ENCODE measurements at places on chromosomes 2 and 18.

GRCh38 chr2:1745171-1746023 is 1.1 kb upstream of the PXDN start:
- no peak for DNase-seq

DNA sequence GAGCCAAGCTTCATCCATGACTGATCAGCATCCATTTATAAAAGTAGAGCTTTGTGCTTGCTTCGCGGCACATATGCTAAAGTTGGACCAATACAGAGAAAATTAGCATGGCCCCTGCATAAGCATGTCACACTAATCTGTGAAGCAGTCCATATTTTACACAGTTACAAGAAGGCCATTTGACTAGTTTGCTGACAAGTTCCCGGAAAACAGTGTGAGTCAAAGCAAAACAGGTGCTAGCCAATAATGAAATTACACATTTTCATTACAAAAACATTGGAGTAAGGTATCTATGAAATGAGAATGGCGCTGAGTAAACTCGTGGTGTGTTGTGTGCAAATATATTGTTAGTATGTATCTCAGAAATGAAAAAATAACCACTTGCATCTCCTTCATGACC is 4.7 kb downstream of the ANKRD62 start:
- DNase-seq: no peak

DNA sequence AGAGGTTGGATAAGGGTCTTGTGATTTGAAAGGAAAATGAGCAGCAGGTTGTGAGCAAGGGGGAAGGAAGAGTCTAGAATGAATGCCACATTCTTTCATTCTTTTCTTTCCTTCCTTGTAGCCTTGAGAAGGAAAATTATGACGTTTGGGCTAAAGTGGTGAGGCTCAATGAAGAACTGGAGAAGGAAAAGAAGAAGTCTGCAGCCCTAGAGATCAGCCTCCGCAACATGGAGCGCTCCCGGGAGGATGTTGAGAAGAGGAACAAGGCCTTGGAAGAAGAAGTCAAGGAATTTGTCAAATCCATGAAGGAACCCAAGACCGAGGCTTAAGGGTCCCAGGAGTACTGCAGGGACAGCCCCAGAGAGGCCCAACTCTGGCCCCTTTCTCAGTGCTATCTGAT is 45.3 kb downstream of the BMP10 start:
- DNase-seq: no peak

DNA sequence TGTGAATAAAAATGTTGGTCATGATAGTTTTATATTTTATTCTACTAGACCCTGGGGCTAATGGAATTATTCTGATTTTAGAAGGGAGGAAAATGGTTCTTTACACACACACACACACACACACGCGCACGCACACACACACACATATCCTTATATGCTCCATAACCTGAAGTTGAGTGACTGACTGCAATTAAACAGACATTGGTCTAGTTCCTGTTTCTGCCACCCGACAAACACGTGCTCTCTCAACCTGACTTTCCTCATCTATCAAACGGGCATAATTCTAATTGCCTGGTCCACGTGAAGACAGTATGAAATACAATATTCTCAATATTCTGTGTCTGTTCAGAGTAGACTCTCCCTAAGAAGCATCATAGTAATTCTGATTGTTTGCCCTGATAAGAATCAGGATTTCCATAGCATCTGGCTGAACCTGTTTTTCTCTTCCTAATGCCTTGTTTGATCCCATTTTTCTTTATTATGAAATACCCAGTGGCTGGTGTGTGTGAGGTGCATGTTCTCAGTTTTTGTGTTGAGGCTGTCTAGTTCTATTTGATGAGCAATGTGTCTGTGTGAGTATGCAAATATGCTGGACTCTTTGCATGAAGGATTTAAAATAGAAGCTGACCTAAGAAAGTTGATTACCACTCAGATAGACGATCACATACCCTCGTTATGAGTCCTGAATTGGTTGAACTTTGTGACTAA is 51.0 kb downstream of the SETBP1 start:
- no peak for DNase-seq

DNA sequence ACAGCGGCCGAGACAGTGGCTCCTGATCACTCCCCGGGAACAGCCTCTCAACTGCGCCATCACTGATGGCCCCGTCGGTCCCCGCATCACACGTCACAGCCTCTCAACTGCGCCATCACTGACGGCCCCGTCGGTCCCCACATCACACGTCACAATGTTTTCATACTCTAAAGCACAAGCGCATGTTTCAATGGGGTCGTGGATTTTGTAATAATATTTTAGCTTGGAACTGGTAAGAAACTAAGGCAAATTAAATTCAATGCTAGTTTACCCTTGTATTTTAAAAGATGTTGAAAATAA is 44.2 kb upstream of the CTDP1 start:
- DNase-seq: no peak

DNA sequence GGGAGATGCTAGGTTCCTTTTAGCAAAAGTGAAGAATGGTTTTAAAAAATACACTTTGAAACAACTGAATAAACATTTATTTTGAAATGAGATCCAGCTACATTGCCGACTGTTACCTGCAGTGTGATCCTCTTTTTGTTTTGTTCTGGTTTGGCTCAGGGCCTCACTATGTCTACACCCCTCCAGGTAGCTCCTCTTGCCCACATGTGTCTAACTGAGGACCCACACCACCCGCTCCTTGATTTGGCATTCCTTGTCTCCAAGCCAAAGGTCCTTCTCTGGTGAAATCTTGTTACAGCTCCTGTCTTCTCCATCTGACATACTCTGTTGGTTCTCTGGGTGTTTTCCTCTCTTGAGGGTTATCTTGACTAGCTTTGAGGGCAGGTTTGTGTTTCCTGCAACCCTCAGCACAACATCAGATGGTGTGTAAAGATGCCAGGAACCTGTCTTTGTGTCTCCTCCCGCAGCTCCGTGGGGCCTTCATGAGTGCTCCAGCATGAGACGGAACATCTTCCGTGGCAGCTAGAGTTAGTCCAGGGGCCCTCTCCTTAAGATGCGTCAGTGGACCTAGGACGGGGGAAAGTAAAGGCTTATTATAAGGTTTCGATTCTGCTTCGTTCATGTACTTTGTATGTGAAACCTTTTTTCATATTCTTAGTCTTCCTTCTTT is 32.1 kb downstream of the MAP4K4 start:
- DNase-seq: no peak

DNA sequence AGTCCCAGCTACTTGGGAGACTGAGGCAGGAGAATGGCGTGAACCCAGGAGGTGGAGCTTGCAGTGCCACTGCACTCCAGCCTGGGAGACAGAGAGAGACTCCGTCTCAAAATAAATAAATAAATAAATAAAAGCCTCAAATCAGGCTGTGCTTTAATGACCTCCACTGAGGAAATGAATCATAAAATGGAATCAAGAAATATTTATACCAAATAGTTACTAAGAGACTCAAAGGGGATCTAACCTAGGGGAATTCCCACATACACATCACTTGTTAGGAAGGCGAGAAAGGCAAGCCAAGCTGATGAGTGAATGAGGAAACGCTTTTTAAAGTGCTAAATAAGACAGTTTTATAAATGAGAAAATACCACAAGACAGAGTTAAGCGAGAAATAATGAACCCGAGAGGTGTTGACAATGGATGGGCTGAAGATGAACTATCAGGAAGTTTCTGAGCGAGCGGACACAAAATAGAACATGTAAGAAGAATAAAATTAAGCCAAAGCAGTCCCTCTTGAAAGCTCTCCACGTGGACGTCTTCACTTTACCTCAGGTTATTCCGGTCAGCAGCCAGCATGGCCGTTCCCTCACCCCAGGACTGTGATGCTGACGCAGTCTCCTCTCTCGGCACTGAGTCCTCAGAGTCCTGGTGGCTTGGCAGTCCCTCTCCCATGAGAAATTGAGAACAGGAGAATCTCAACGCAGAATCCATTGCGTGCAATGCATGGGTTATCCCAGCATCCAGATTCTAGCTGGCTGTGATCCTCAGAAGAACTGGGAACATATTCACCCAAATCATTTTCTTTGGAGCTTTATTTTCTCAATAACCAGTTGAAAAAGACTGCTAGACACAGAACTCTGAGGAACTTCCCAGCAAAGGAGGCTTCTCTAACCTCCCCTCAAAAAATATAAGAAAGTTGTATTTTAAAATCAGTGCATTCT is 22.3 kb downstream of the PXDN start:
- peak; percentile 93 for DNase-seq

GRCh38 chr2:150076281-150076680 is 411.2 kb downstream of the RND3 start:
- DNase-seq: peak; percentile 63

- DNase-seq: peak; percentile 77
Measured at GRCh38 chr2:207317378-207317984, 151.7 kb upstream of the KLF7 start.

GRCh38 chr2:84038866-84039265 is 420.2 kb downstream of the SUCLG1 start:
- DNase-seq: no peak

GRCh38 chr18:27249933-27250332 is 64.8 kb upstream of the CHST9 start:
- DNase-seq: no peak

DNA sequence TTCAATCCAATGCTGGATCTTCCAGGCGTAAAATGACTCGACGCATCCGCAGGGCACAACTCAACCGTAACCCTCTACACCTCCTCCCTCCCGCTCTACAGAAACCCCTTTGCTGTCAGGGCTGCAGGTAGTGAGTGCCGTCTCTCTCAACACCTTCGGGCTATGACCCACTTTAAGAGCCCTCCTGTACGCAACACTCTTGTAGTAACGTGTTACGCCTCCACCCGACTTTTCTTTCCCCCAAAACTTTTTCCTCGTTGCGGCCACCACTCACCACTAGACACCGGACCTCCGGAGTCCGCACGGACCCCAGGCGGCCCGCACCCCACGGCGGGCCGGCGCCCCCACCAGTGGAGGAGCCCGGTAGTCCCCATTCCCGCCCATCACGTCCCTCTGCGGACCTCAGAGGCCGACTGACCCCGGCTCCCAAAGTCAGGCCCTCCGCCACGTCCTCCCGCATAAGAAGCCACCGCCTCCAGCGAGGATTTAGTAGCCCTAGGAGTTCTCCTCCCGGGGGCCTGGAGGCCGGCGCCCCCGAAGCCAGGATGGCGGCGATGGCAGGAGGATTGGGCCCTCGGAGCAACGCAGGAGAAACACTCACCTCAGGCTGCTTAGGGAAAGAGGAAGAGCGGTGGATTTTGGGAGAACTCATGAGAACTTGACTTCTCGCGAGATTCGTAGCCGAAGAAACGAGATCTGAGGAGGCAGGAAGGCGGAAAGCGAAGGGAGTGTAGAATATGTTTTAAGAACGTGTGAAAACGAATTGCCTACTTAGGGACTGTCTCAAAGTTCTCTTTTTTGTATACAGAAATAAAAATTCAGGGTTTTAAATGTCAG is 5.0 kb upstream of the C18orf32 start:
- peak; percentile 100 for DNase-seq

GRCh38 chr18:6879508-6880195 is 150.1 kb downstream of the ARHGAP28 start:
- DNase-seq: no peak

- DNase-seq: no peak
Measured at GRCh38 chr2:47072018-47072691, 83.0 kb downstream of the STPG4 start.

DNA sequence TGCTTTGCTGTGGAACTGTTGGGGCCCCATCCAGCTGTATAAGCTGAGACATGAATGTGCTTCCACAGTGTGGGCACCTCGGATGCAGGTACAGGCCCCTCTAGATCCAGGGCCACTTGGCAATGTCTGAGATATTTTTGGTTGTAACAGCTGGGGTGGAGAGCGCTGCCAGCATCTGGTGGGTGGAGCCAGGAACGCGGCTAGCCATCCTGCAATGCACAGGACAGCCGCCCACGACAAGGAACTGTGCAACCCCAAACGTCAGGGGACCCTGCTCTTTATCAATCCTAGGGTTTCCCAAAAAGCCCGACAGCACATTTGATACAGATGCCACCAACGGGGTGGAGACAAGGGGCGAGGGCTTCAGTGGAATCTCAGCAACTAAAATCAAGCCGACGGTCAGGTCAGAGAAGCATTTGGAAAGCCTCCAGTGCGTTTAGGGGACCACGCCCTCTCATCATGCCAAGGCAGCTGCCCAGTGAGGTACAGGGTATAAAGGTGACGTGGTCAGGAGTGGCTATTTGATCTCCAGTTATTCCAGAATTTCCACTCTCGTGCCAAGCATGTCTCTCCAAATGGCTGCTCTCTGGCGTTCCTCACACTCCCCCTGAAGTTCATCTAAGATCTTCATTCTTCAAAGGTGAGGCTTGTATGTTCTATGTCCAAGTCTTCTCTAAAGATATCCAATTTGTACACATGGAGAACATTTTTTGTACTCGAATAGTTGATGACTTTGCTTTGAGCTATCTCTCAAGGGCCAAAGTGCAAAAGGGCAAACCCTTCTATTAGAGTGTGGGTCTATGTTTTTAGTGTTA is 55.7 kb downstream of the LRRFIP1 start:
- no peak for DNase-seq

GRCh38 chr2:64341461-64341860 is 112.5 kb upstream of the LGALSL start:
- DNase-seq: no peak

GRCh38 chr2:29239209-29239960 is 124.2 kb downstream of the CLIP4 start:
- DNase-seq: no peak

GRCh38 chr2:120590841-120591240 is 144.8 kb upstream of the GLI2 start:
- DNase-seq: no peak

GRCh38 chr18:21599585-21600525 is 649 bp downstream of the ESCO1 start:
- peak; percentile 12 for DNase-seq

- DNase-seq: peak; percentile 5
Measured at GRCh38 chr2:18912225-18912888, 323.0 kb upstream of the NT5C1B start.

Measured in choroid plexus epithelial cell (primary cell).